ENCODE measurements at places on chromosomes 3 and 15. TPM values are rescaled to one million over a fixed set of nuclear protein-coding genes. Genes with fewer than 3 reads are reported as not detected.

GRCh38 chr3:37741644-37742043 is 120.0 kb upstream of the CTDSPL start:
- peak; percentile 9 for DNase-seq

DNA sequence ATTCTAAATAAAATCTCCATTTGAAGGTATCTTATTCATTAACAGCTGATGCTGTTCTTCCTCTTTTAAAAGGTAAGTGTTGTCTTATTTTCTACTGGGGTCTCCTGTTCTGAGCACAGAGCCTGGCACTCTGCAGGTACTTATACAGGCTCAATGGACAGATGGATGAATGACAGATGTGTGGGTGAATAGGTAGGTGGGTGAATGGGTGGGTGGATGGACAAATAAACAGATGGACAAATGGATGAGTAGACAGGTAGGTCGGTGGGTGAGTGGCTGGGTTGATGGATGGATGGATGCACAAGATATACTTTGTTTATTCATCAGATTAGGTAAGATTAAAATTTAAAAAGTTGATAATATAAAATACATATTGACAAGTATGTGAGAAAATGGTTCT is 53.5 kb downstream of the SLC41A3 start:
- no peak for DNase-seq

GRCh38 chr3:40557575-40558161 is 32.9 kb downstream of the ZNF621 start:
- peak; percentile 20 for DNase-seq

DNA sequence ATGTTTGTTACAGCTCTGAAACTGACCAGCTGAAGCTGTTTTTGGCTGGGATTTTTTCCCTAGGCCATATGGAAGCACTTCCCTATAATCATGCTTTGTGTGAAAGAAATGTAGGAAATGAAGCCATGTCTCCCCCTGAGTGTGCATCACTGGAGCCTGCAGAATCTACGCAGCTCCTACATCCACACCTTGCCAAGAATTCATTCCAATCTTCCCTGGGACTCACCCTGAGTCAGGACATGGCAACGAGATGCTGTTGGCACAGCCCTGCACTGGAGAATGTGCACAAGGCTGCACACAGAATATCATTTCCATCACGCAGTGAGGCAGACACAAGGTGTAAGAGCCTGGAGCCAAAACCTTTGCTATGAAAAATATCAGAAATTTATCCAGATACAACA is 189.5 kb downstream of the ADAMTSL3 start:
- DNase-seq: peak; percentile 89

- DNase-seq: no peak
These were observed 94.6 kb upstream of the ARHGEF3 start for GRCh38 chr3:56896357-56896756.

The MDFIC2 gene
- not detected for total RNA-seq

GRCh38 chr15:62209322-62209721 is 44.2 kb upstream of the C2CD4B start:
- DNase-seq: no peak

DNA sequence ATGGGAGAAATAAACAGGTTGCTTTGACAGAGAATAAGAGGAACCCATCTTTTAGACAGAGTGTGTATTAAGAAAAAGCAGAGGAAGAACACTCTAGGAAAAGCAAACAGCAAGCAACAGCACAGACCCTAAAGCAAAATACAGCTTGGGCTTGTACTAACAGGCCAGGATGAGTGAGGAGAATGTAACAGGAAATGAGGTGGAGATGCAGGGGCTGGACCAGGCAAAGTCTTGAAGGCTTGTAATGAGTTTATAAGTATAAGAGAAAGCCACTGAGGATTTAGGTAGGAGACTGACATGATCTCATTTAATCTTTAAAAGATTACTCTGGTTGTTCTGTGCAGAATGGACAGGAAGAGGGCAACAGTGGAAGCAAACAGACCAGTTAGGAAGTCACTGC is 4.9 kb downstream of the UBR1 start:
- no peak for DNase-seq

GRCh38 chr3:45683417-45684326 is 5.5 kb upstream of the SACM1L start:
- DNase-seq: peak; percentile 49

Measured in fibroblast of lung (primary cell).